Glutamatergic neuron (in vitro differentiated cells): ENCODE measurements at places on chromosomes 4 and X. TPM values are rescaled to one million over a fixed set of nuclear protein-coding genes. Genes with fewer than 3 reads are reported as not detected.

DNA sequence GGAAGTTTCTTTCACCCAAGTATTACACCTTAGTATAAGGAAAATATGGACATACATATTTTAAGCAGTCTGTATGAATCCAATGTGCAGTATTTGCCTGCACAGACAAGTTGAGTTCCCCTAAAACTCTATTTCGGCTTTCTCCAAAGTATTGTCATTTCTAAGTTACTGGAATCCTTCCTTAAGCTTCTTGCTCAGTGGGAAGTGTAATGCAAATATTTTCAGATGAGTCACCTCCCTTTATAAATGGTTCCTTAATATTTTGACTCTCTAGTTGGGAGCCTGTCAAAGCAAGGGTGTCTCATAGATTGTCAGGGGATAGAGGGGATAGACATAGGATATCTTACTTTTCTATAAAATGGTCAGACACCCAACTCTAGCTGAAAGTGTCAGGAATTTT is 178.6 kb downstream of the NAA11 start:
- H3K27ac ChIP-seq, result no peak overlapping the region

GRCh38 chrX:34768290-34768689 is 111.2 kb upstream of the TMEM47 start:
- no peak overlapping the region for H3K27ac ChIP-seq
- no peaks in the 10 kb centered on the region for H3K4me1 ChIP-seq
- H3K4me3 ChIP-seq, result no peak overlapping the region
- H3K36me3 ChIP-seq, result no peaks in the 10 kb centered on the region

DNA sequence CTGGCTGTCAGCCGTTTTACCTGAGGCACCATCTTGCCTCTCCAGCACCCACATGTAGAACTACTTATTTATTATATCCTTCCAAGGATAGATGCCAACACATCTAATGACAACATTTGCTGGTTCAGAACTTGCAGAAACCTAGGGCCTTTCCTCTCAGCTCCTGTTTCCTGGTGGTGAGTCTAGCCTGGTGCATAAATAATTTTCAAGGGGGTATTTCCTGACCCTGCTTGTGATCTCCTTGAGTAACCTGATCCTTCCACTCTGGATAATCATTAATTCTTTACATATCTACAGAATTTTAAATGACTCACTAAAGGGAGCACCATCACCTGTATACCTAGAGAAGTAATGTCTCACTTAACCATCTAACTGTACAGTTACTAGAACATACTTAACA is 153.4 kb downstream of the PPARGC1A start:
- H3K4me3 ChIP-seq, result no peak overlapping the region
- H3K27ac ChIP-seq, result no peak overlapping the region
- H3K4me1 ChIP-seq, result no peaks in the 10 kb centered on the region
- H3K27me3 ChIP-seq, result no peaks in the 10 kb centered on the region
- H3K36me3 ChIP-seq, result no peaks in the 10 kb centered on the region

GRCh38 chr4:112766422-112766821 is 129.5 kb downstream of the LARP7 start:
- peak; percentile 49 for DNase-seq
- peaks cover 2% of the 10 kb centered on the region for H3K4me1 ChIP-seq
- H3K36me3 ChIP-seq, result no peaks in the 10 kb centered on the region
- no peak overlapping the region for H3K4me3 ChIP-seq

GRCh38 chrX:11462648-11463047 is 169.4 kb downstream of the AMELX start:
- DNase-seq, result no peak
- H3K4me3 ChIP-seq, result no peak overlapping the region
- H3K27ac ChIP-seq, result no peak overlapping the region
- no peaks in the 10 kb centered on the region for H3K36me3 ChIP-seq
- no peaks in the 10 kb centered on the region for H3K27me3 ChIP-seq
- H3K4me1 ChIP-seq, result no peaks in the 10 kb centered on the region

DNA sequence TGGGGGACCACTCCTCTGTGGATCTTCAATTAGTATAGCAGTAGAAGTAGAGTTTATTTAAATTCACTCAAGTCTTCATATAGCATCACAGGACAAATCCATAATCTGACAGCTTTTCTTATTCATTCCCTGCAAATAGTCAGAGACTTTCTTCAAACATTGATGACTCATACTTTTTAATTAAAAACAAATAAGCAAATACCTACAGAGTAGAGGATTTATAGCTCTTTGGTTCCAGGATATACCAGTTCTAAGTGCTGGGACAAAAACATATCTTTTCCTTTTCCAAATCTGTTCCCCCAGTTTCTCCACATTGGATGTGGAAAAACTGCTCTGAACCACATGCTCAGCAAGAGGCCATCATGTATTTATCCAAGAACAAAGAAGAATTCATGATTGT is 24.1 kb downstream of the EMCN start:
- H3K36me3 ChIP-seq, result peaks cover 5% of the 10 kb centered on the region
- no peak overlapping the region for H3K4me3 ChIP-seq
- DNase-seq, result no peak

GRCh38 chr4:121668368-121669162 is 28.2 kb downstream of the ANXA5 start:
- no peaks in the 10 kb centered on the region for H3K4me1 ChIP-seq
- H3K36me3 ChIP-seq, result no peaks in the 10 kb centered on the region
- H3K27me3 ChIP-seq, result no peaks in the 10 kb centered on the region
- DNase-seq, result no peak
- no peak overlapping the region for H3K4me3 ChIP-seq
- no peak overlapping the region for H3K27ac ChIP-seq

EREG gene
- not detected for total RNA-seq

KCTD8 gene
- total RNA-seq, result 23.2 TPM

- peaks cover 5% of the 10 kb centered on the region for H3K36me3 ChIP-seq
- H3K27ac ChIP-seq, result no peak overlapping the region
- H3K4me1 ChIP-seq, result peaks cover 3% of the 10 kb centered on the region
Observed at GRCh38 chr4:152014280-152014679, 253.5 kb upstream of the GATB start.

- peaks cover 3% of the 10 kb centered on the region for H3K4me1 ChIP-seq
- H3K4me3 ChIP-seq, result no peak overlapping the region
- H3K27me3 ChIP-seq, result no peaks in the 10 kb centered on the region
- no peak overlapping the region for H3K27ac ChIP-seq
- no peaks in the 10 kb centered on the region for H3K36me3 ChIP-seq
Observed at GRCh38 chr4:65646136-65646535, 24.2 kb downstream of the EPHA5 start.

DNA sequence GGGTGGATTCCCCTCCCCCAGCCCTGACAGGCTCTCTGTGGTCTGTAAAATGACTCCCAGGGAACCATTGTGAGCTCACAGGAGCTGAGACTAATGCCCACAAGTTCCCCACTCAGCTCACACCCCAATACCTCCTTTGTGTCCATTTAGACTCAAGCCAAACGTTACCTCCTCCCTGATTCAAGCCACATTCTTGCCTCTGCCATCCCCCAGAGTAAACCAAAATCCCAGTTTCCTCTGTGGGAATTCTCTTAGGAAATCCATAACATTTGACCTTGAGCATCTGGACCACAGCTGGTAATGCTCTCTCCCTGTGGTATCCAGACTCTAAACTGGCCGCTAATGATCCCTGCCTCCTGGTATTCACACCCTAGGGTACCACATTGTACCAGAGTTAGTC is 26.3 kb upstream of the KDM5C start:
- H3K36me3 ChIP-seq, result no peaks in the 10 kb centered on the region
- no peaks in the 10 kb centered on the region for H3K27me3 ChIP-seq
- no peak overlapping the region for H3K27ac ChIP-seq
- DNase-seq, result no peak

- no peaks in the 10 kb centered on the region for H3K36me3 ChIP-seq
- no peak overlapping the region for H3K4me3 ChIP-seq
- H3K4me1 ChIP-seq, result peaks cover 5% of the 10 kb centered on the region
- H3K27me3 ChIP-seq, result peaks cover 2% of the 10 kb centered on the region
- no peak overlapping the region for H3K27ac ChIP-seq
Observed at GRCh38 chrX:17086317-17086716, 139.9 kb downstream of the REPS2 start.

- H3K36me3 ChIP-seq, result no peaks in the 10 kb centered on the region
- DNase-seq, result no peak
- no peak overlapping the region for H3K27ac ChIP-seq
- H3K4me3 ChIP-seq, result no peak overlapping the region
- peaks cover 4% of the 10 kb centered on the region for H3K4me1 ChIP-seq
- peaks cover 2% of the 10 kb centered on the region for H3K27me3 ChIP-seq
Observed at GRCh38 chrX:74534569-74535038, 79.8 kb downstream of the RLIM start.

DNA sequence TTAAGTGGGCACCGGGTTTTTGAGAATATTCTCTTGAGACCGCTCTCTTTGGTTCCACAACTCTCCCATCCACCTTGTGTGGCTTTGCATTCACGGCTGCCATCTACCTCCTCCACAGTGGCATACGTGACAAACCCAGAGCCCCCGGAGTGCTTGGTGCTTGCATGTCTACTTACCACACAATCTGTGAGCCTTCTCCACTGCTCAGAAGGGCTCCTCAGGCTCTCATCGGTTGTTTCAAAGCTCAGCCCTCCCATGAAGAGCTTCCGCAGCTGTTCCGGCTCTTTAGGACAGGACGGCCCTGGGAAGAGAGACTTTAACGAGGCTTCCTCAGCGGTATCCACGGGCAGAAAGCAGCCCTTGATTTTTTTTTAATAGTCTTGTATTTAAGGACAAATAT is 167.6 kb upstream of the ANK2 start:
- DNase-seq, result peak; percentile 48
- no peaks in the 10 kb centered on the region for H3K36me3 ChIP-seq
- no peaks in the 10 kb centered on the region for H3K27me3 ChIP-seq
- peak overlapping the region; percentile 92 for H3K27ac ChIP-seq

DNA sequence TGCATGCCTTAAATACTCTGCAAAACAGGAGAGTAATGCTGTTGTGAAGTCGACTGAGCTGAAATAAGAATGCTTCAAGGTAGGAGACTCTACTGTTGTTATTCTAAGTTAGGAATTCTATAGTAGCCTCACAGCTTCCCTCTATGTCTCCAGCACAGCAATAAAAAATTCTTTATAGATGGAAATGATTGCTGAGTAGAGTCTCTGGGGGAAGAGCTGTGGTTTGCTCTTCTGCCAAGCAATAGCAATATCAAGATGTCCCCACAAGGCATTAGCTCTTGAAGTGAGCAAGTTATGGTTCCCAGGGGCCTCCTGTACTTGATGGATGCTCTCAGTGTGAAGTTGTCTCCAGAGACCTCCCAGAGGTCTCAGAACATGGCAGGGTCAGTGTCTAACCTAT is 880.6 kb upstream of the FRG1 start:
- H3K36me3 ChIP-seq, result peaks cover 19% of the 10 kb centered on the region
- H3K4me3 ChIP-seq, result no peak overlapping the region
- H3K4me1 ChIP-seq, result no peaks in the 10 kb centered on the region
- H3K27ac ChIP-seq, result no peak overlapping the region

DNA sequence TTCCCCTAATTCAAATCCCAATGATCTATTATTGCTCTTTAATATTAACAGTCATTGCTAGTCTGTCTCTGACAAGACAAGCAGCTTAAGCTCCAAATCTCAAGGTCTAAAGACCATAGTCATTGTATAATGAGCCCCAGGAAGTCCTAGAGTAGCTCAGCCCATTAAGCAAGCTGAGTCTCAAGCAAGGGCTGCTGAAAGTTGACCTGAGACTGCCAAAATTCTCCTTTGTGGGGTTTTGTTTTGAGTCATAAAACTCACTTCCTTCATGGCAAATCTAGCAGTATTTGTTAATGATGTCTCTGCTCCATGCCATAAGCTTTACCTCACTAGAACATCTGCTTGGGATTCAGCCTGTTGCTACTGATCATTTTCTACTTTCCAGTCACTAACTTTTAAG is 313.2 kb downstream of the ANTXR2 start:
- no peaks in the 10 kb centered on the region for H3K27me3 ChIP-seq
- no peaks in the 10 kb centered on the region for H3K36me3 ChIP-seq
- H3K4me3 ChIP-seq, result no peak overlapping the region
- no peaks in the 10 kb centered on the region for H3K4me1 ChIP-seq
- H3K27ac ChIP-seq, result no peak overlapping the region

- H3K4me3 ChIP-seq, result no peak overlapping the region
- no peaks in the 10 kb centered on the region for H3K27me3 ChIP-seq
- H3K27ac ChIP-seq, result no peak overlapping the region
- H3K36me3 ChIP-seq, result peaks cover 5% of the 10 kb centered on the region
- DNase-seq, result no peak
Observed at GRCh38 chr4:22473268-22473667, 42.6 kb downstream of the ADGRA3 start.

- peaks cover 3% of the 10 kb centered on the region for H3K4me1 ChIP-seq
- H3K36me3 ChIP-seq, result no peaks in the 10 kb centered on the region
- no peak overlapping the region for H3K27ac ChIP-seq
- H3K27me3 ChIP-seq, result no peaks in the 10 kb centered on the region
- H3K4me3 ChIP-seq, result no peak overlapping the region
Observed at GRCh38 chr4:149823769-149824221, 8.2 kb upstream of the IQCM start.

- no peak overlapping the region for H3K4me3 ChIP-seq
- no peaks in the 10 kb centered on the region for H3K36me3 ChIP-seq
- no peak for DNase-seq
- no peaks in the 10 kb centered on the region for H3K27me3 ChIP-seq
- no peaks in the 10 kb centered on the region for H3K4me1 ChIP-seq
Observed at GRCh38 chr4:168751263-168752225, 254.7 kb downstream of the PALLD start.

GRCh38 chr4:56434599-56435139 is 746 bp downstream of the PPAT start:
- peaks cover 13% of the 10 kb centered on the region for H3K27me3 ChIP-seq
- peaks cover 12% of the 10 kb centered on the region for H3K4me1 ChIP-seq
- H3K27ac ChIP-seq, result peak overlapping the region; percentile 87
- DNase-seq, result peak; percentile 70
- peak overlapping the region; percentile 84 for H3K4me3 ChIP-seq

- H3K4me1 ChIP-seq, result no peaks in the 10 kb centered on the region
- H3K4me3 ChIP-seq, result no peak overlapping the region
Observed at GRCh38 chr4:70863099-70863790, 23.6 kb upstream of the GRSF1 start.

DNA sequence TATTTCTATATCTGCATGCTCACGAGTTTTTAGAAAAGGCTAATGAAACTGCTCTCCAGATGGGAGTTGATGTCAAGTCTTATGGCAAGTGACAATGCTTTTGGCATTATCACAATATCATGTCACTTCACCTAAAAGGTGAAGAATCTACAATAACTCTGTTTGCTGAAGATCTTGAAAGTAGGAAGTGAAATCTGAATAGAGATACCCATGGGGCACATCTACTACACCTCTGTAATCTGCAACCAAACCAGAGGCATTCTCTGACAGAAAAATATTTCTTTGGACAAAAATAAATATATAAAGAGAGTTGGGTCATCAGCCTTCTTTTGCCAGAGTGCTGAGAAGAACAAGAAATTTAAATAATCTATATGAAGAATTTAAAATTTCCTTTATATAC is 3.9 kb upstream of the VAMP7 start:
- no peaks in the 10 kb centered on the region for H3K4me1 ChIP-seq
- H3K4me3 ChIP-seq, result no peak overlapping the region
- no peak for DNase-seq
- no peaks in the 10 kb centered on the region for H3K36me3 ChIP-seq
- H3K27ac ChIP-seq, result no peak overlapping the region
- H3K27me3 ChIP-seq, result peaks cover 3% of the 10 kb centered on the region

GALNTL6 gene
- total RNA-seq, result 0.34 TPM

TNIP3 gene
- total RNA-seq, result not detected

TIGD4 gene
- total RNA-seq, result 0.83 TPM

GRCh38 chr4:159481936-159482335 is 379.1 kb downstream of the RAPGEF2 start:
- peaks cover 1% of the 10 kb centered on the region for H3K27me3 ChIP-seq
- peaks cover 15% of the 10 kb centered on the region for H3K4me1 ChIP-seq
- H3K36me3 ChIP-seq, result no peaks in the 10 kb centered on the region
